ENCODE measurements at places on chromosomes 11 and 22.
A peak's percentile ranks its signal among the peaks of the same experiment; 100 is the strongest.

GRCh38 chr22:33022231-33022630 is 36.0 kb downstream of the SYN3 start:
- DNase-seq: no peak

DNA sequence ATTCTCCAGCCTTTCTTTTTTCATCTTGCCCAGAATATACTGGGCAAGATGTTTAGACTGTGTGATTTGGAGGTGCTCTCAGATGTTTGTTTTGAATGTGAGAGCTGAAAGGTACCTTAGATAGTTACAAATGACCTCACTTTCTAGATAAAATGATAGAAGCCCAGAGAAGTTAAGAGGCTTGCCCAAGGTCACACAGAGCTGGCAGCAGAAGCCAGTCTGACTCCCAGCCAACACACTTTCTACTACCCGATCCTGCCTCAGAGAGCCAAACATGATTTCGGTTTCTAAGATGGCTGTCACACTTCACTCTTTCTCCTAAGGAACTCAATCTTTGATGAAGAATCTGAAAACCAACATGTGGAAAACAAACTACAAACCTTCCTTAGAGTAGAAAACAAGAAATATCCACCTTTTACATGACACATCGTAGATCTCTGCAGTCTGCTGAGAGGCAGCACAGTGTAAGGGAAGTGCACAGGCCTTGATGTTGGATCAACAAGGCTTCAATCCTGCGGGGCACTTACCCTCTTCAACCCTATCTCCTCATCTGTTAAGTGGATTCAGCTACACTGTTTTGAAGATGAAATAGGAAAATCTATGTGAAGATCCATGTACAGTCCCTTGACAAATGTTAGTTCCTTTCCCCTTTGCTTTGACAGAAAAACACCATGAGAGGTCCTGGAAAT is 58.6 kb downstream of the SYTL2 start:
- no peak for DNase-seq

- no peak for DNase-seq
Measured at GRCh38 chr11:69320756-69321741, 27.1 kb downstream of the MYEOV start.

DNA sequence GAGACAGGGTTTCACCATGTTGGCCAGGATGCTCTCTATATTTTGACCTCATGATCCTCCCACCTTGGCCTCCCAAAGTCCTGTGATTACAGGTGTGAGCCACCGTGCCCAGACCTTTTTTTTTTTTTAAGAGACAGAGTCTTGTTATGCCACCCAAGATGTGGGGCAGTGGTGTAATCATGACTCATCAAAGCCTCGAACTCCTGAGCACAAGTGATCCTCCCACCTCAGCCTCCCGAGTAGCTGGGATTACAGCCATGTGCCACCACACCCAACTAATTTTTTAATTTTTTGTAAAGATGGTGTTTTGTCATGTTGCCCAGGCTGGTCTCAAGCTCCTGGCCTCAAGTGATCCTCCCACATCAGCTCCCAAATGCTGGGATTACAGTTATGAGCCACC is 37.9 kb downstream of the IZUMO1R start:
- no peak for DNase-seq

DNA sequence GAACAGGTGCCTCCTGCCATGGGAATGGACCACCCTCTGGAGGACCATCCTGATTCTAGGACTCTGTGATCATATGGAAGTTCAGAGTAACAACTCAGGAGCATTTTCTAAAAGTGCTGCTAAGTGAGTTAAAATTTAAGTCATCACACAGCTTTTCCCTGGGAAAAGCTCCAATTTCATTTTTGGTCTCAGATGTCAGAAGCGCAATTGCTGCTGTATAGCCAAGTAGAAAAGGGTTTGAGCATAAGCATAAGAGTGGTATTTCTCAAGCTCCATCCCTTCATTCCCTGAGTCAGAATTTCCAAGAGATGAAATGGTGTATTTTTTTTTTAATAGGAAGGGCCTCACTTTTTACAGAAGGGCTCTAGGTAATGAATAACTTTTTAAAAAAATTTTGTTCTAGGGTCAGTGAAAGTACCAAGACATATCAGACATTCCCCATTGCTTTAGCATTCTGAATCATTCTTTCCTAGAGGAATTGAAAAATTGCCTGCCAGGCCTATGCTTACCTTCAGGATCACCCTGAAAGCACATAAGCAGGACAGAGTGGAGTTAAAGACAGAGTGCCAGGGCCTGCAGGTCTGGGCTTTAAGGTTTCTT is 564.5 kb upstream of the ISX start:
- no peak for DNase-seq

DNA sequence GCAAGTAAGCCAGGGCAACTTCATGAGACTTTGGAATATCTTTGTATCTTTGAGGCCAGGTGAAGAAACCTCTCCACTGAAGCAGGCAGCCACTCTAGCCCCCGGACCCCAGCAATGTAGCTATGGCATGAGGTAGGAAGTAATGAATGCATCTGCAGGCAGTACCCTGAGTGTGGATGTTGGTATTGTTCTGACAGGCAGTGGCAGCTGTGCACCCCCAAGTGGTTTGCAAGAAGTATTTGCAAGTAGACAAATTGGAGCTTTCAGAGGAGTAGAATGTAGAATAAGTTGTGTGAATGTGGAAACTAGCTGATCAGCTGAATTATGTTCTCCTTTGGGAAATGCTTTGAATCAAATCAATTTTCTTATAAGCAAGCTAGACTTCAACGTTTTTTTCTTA is 194.4 kb upstream of the PGR start:
- no peak for DNase-seq

DNA sequence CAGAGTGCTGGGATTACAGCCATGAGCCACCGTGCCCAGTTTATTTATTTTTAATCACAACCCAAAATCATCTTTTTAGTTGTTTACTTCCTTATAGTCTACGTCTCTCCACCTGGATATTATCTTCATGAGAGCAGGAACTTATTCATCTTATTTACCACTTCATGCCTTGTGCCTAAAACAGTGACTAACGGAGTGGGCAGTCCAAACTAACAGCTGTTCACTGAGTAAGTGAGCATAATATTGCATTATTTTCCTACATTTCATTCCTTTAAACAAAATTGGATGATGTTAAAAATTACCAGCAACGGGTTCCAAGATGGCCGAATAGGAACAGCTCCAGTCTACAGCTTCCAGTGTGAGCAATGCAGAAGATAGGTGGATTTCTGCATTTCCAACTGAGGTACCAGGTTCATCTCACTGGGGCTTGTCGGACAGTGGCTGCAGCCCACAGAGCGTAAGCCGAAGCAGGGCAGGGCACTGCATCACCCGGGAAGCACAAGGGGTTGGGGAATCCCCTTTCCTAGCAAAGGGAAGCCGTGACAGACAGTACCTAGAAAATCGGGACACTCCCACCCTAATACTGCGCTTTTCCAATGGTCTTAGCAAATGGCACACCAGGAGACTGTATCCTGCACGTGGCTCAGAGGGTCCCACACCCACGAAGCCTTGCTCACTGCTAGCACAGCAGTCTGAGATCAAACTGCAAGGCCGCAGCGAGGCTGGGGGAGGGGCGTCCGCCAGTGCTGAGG is 14.1 kb downstream of the TMEM123 start:
- no peak for DNase-seq

DNA sequence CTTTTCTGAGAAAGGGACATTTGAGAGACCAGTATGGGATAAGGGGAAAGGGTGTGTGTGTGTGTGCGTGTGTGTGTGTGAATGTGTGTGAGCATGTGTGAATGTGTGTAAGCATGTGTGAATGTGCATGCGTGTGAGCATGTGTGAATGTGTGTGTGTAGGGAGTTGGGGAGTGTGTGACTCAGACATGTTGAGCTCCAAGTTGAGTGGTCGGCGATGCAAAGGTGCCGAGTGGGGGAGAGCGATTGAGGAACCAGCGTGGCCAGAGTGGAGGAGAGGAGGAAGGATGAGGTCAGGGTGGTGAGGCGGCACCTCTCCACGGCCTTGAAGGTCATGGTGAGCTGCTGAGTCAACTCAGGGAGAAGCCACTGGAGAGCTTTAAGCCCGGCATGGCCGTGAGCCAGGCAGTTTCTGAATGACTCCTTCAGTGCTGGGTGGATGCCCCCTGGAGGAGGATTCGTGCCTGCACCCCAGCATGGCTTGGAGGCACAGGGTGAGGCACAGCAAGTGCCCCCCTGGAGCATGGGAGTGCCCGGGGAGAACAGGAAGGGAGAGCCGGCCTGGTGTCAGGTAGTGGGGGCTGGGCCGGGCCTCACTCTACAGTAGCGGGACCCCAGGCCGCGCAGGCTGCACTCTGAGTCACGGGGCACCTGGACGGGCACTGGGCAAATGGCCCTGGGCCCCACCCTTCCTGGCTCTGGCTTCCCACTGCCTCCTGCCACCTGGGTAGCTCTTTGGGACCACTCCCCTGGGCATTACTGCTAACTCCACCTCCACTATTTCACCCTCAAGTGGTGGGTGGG is 8.2 kb upstream of the CCDC88B start:
- DNase-seq: no peak

- DNase-seq: no peak
Measured at GRCh38 chr22:48749555-48750227, 1078.0 kb downstream of the BRD1 start.

DNA sequence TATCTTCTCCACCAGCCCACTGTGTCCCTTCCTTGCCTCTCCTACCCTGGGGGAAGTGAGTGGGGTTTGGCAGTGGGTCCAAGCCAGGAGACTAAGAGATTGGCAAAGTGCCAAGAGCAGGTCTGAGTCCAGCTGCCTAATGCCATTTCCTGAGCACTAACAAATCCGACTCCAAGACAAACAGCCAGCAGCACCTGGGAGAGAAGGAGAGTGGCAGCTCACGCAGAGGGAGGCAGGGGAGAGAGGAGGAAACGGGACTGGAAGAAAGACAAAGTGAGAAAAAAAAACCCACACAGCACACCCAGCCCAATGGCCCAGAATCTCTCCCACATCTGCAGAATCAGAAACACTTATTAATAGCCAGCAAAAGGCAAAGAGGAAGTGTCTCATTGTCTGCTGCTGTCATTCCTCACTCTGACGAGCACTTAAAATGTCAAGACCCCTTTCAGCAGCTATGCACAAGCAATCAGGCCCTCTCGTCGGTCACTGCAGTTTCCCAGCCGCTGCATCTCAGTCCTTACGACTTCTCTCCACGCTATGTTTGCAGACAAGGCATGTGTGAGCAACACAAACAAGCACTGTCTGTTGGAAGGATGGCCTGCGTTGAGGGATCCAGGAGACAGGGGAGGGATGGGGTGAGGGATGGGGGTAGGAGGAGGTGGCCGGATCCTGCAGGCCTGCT is 558.4 kb upstream of the CADM1 start:
- DNase-seq: peak; percentile 66

- DNase-seq: no peak
Measured at GRCh38 chr11:125945011-125945796, 640 bp upstream of the VSIG10L2 start.

DNA sequence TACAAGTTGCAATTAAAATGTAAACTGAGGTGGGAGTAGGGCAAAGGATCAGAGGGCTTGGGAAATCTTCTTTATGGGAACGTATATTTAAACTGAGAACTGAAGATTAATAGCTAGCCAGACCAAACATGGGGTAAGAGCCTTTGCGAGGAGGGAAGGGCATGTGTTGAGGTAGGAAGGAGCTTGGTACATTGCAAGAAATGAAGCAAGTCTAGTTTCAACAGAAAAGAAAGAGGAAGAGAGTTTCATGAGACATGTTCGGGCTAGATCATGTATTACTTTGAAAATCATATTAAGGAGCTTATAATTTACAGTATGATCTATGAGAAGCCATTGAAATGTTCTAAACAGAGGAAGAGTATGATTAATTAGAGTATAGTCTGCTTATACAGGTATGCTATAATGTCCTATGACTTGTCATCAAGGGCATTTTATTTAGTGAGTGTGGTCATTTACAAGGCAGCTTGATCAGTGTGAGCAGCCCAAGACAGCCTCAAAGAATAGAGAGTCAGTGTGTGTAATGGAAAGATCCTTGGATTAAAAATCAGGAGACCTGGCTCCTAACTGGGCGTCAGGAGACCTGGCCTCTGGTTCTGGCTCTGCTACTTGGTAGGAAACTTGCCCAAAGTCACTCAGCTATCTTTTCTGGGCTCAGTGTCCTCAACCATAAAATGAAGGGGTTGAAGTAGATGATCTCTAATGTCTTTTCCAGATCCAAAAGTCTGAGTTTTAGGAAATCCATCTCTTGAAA is 10.9 kb downstream of the GAS2 start:
- DNase-seq: no peak

DNA sequence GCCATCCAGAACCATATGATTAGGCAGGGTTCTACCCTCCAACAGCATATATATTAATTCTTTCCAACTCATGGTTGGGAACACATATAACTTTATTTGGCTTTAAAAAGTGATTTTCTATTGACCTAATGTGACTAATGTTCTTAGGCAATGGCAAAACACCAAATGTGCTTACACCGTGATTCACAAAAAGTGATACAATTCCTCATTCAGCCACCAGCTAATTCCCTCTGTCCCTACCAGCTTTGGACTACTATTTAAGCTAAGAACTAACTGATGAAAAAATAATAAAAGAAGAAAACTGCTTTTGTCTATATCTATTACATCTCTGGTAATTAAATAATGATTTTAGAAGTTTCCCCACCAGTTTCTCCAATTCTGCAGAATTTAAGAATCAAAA is 4.7 kb downstream of the CTSC start:
- DNase-seq: no peak

- no peak for DNase-seq
Measured at GRCh38 chr11:112285841-112286311, 25.2 kb upstream of the PLET1 start.

GRCh38 chr11:123203934-123204333 is 8.9 kb upstream of the CLMP start:
- no peak for DNase-seq

DNA sequence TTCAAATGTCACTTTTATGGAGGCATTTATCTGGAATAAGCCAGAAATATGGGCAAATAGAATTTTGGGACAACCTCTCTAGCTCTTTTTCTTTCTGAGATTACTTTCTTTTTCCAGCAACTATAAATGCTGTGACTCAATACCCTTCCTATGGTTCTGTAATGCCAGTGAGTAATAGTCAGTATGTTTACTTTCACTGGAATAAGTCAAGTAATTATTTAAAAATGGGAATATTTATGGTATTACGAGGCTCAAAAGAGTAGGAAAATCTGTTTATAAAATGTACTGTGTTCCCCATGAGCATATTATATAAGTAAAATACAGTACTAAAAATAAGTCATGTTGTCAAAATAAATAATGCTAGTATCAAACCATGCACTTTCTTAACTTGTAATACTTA is 750.5 kb downstream of the LUZP2 start:
- no peak for DNase-seq

DNA sequence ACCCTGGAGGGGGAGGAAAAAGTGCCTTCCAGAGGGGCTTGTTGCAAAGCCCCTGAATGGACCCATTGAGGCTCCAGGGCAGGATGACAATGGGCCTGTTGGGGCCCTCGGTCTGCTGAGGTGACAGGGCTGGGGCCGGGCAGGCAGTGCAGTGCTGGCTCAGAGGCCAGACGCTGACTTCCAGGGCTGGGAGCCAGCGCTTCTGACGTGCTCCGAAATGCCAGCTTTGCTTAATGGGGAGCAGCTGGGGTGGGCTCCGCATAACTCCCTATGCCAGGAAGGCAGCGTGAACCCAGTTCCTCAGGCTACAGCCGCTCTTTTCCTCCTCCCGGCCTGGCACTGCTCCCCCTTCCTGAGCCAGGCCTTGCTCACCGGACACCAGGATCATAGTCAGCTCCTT is 17.7 kb downstream of the NAV2 start:
- DNase-seq: peak; percentile 24
